ENCODE measurements at places on chromosomes 7 and 10.
A peak's percentile ranks its signal among the peaks of the same experiment; 100 is the strongest.

DNA sequence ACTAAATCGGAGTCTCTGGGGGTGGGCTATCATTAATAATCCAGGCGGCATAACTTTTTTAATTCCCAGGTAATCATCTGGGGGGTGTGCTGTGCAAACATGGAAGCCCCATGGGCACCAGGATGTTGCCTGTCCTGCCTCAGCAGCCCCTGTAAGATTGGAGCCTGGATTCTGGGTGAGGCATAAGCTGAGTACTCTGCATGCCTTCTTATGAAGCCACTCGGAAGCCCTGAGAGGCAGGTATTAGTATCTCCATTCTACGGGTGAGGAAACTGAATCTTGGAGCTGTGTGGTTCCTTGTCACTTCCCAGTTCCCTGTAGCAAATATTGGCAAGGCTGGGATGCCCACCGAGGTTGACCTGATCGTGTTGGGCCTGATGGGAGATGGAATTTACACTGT lies 7.4 kb upstream of the OPN4 start:
- no peak for DNase-seq

DNA sequence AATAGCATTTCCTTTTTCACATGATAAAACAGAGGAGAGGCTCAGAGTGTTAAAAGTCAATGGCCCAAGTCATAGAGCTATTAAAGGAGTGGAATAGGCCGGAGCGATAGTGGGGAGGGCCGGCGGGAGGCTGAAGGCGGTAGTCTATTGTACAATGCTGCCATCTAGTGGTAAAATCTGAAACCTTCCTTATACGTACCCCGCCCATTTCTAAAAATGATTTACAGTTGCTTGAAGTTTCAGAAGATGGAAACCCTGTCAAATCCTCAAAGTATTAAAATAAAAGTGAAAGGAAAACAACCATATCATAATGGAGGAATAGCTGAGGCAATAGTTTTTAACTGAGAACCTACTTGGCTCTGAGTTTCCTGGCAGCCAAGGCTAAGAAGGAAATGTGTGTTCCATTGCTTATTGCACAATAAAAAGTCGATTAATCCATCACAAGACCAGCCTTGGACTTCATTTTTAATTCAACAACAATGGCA lies 209.1 kb downstream of the CCSER2 start:
- DNase-seq = peak; percentile 55

DNA sequence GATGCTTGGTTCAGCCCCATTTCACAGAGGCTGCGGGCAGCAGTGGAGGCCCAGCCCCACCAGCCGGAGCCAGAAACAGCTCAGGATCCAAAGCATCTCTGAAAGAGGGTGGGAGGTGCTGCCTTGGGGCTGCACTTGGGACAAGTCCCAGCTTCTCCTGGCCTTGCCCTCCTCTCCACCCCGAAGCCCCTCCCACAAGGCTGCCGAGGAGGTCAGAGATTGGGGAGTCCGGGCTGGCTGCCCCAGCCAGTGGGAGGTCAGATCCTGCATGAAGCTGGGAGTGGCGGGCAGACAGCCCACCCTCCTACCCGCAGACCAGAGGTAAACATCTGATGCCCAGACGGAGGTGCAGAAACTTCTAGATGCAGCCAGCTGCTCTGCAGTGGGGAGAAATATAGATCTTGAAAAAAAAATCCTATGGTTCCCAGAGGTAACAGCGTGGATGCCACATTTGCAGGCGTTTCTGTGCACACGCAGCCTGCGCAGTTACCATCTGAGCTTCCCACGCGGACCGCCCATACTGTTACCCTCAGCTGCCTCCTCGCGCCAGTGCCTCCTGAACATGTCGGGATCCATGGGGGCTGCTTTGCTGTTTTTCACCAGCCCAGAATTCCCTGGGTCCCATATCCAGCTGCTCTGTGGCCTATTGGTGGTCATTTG lies 36.9 kb upstream of the GNA12 start:
- no peak for DNase-seq

DNA sequence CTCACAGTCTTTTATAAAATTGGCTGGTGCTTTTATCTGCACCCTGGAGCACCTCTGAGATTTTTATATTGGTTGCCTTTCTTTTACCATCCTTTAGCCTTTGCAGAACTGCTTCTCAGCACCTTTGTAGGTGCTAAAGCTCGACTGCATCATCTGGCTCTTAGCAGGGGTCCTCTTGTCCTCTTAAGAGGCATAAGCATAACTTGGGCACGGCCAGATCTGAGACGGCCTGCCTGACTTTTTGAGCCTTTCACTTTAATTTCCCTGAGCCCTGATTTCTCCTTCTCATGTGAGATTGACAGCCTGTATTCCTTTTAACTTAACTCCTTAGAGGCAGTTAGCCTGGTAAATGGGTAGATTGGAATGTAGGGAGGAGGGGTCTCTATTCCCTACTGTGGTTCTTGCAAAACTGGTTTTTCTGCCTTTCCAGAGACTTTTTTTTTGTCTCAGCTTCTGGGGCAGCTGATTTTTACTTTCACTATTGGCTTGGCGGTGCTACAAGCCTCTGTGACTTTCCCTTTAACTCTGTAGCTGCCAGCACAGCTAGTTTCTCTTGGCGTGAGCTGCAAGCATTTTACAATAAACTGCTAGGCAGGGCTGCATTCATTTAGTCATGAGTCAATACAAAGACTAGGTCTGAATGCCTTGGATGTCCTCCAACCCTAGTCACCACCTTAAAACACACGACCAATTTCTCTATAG lies 24.0 kb downstream of the ZPBP start:
- peak; percentile 53 for DNase-seq

DNA sequence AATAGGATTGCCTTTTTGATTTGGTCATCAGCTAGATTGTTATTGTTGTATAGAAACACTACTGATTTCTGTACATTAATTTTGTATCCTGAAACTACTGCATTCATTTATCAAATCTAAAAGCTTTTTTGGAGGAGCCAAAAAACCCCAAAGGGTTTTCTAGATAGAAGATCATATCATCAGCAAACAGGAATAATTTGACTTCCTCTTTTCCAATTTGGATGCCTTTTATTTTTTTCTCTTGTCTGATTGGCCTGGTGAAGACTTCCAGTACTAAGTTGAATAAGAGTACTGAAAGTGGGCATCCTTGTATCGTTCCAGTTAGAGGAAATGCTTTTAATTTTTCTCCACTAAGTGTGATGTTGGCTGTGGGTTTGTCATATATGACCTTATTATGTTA lies 10.6 kb upstream of the ENTPD7 start:
- no peak for DNase-seq

DNA sequence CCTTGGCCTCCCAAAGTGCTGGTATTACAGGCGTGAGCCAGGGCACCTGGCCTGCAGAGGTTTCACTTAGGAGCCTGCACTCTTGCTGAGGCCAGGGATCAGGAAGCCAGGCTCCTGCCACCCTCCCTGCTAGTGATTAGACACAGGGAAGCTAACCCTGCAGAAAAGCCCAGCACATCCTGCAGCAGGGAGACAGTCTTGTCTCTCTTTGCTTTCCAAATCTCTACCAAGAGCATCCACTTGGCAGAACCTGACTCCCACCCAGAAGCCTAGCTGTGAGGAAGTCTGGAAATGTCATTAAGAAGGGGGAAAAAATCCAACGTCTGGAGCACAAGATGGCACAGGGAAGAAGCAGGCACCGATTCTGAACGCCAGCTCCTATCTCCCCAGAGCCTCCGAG lies 8.0 kb upstream of the FAM171A1 start:
- no peak for DNase-seq

GRCh38 chr7:13189668-13190067 lies 502.2 kb downstream of the ARL4A start:
- DNase-seq = no peak

GRCh38 chr7:156022483-156023459 lies 210.5 kb upstream of the SHH start:
- DNase-seq = no peak

- no peak for DNase-seq
These were observed 288.2 kb upstream of the SEMA3D start for GRCh38 chr7:85475071-85475470.

DNA sequence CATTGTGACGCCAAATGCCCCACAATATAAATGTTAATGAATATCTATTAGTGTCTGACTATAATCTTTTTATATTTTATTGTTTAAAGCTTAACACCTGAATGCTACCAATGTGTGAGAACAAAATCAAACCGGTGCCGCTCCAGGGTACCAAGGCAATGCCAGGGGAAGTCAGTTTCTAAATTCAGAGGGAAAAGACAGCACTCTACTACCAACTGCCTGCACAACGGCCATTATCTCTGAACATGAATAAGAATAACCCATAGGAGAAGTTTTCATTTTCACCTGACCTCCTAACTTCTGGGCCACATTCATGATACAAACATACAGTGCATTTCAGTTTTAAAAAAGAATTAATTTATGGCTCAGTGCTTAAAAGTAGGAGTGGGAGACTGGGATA lies 21.7 kb downstream of the USP6NL start:
- DNase-seq = no peak

DNA sequence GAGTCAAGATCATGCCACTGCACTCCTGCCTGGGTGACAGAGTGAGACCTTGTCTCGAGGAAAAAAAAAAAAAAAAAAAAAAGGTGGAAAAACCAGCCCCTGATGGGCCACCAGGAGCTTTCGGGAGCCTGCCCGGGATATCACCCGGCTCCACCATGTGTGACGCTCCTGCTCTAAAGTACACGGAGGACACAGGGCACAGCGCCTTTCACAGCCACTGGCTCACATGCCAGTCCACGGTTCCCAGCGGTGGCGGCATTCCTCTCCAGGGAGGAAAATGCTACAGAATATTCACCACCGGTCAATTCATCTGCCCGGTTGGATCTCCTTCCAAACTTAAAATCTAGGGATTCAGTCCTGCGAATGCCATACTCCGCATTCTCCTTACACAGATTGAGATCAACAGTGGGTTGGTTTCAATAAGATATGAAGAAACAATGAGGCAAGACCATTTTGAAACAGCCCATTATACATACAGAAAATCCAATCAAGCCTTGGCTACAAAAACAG lies 81.2 kb downstream of the CTBP2 start:
- no peak for DNase-seq

GRCh38 chr10:20608503-20608902 lies 288.6 kb downstream of the NEBL start:
- no peak for DNase-seq

- DNase-seq = no peak
These were observed 122.1 kb downstream of the NKX6-2 start for GRCh38 chr10:132663666-132664365.

- DNase-seq = no peak
These were observed 51.6 kb downstream of the MKI67 start for GRCh38 chr10:128074589-128074988.

GRCh38 chr7:138753610-138754009 lies 44.2 kb upstream of the TMEM213 start:
- DNase-seq = peak; percentile 38

DNA sequence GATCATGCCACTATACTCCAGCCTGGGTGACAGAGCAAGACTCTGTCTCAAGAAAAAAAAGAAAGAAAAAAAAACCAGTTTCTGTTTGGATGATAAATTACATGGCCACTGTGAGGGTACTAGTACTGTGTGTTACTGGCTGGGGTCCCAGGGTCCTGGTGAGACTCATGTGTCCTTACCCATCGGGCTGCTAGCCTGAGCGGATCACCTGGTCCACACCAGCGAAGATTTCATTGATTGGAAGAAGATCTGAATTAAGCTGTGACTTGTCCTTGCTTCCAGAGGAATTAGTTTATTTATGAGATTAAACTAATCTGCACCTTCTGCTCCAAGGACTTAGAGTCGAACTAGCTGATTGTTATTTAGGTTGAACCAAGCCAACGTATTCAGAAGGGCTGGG lies 40.0 kb upstream of the BAMBI start:
- no peak for DNase-seq

DNA sequence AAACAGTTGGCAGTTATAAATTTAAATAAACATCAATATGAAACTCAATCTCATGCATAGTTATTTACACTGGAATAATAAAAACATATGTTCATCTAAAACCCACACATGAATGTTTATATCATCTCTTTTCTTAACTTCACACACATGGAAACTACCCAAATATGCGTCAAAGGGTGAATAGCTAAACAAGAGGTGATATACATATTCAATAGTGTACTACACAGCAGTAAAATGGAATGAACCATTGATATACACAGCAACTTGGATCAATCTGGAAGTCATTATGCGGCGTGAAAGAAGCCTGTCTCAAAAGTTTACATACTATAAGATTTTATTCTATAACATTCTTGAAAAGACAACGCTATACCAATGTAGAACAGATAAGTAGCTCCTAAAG lies 282.5 kb upstream of the POM121L12 start:
- DNase-seq = no peak

GRCh38 chr10:65183236-65183635 lies 1662.0 kb downstream of the REEP3 start:
- DNase-seq = no peak

DNA sequence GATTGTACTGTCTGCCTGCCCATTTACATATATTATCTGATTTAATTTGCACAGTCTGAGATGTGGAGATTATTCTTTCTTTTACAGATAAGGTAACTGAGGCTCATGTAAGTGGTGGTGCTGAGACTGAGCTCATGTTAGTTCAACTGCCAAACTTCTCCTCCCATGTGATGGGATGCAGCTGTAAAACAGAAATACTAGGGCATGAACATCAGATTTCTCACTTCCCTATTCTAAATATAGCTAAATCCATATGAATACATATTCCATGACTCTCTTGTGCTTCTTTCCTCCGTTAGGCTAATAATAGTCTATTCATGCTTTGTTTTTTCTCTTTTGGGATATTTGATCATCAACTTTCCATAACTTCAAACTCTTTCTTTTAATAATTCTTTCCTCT lies 84.7 kb downstream of the PTPRZ1 start:
- no peak for DNase-seq

DNA sequence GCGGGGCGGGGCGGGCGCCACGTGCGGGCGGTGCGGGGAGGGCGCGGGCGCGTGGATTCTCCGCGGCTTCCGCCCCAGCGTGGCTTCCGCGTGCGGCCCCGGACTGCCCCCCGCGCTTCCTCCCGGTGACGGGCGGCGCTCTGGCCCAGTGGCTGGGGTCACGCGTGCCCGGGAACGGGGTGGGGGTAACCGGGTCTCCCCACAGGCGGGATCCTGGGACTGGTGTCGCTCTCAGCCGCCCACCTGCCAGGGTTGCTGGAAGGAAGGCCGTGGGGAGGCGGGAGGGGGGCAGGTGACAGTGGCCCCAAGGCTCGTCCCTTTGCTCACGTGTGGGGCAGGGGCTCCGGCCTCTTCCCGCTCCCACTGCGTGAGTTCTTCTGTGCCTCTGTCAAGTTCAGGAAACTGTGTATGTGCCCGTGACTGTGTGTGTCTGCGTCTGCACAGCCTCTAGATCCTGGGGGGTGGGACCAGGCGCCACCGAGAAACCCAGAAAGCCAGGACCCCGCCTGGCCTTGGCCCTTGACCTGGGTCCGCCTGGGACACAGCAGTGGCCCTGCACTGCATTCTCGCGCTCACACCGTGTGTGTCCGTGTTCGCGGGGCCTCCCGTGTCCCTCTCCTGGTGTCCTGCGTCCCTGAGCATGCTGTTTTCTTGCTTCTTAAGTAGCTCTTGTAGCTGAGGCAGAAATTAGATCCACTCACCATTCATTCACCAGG lies 919 bp downstream of the MAFK start:
- DNase-seq = peak; percentile 51
